ENCODE measurements at places on chromosomes 16 and 17.

DNA sequence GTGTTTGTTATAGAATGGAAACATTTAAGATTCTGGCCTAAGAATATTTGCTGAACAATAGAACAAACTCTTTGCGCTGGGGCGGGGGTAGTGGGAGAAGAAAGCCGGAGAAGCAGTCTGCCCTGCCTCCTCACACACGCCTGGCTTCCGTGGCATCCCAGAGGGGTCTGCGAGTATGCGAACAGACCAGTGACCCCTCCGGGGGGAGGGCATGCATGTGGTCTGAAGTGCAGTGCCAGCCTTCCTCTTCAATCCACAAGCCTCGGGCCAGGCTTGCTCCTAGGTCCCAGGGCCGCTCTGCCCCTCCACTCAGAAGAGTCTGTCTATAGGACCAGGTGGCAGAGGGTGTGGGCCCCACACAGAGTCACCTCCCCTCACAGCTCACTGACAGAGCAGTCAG is 14.1 kb upstream of the IGFALS start:
- peaks cover 36% of the 10 kb centered on the region for H3K36me3 ChIP-seq
- no peak for DNase-seq
- no peak overlapping the region for H3K4me3 ChIP-seq
- H3K4me1 ChIP-seq = peaks cover 5% of the 10 kb centered on the region
- H3K27me3 ChIP-seq = no peaks in the 10 kb centered on the region
- H3K27ac ChIP-seq = no peak overlapping the region

DNA sequence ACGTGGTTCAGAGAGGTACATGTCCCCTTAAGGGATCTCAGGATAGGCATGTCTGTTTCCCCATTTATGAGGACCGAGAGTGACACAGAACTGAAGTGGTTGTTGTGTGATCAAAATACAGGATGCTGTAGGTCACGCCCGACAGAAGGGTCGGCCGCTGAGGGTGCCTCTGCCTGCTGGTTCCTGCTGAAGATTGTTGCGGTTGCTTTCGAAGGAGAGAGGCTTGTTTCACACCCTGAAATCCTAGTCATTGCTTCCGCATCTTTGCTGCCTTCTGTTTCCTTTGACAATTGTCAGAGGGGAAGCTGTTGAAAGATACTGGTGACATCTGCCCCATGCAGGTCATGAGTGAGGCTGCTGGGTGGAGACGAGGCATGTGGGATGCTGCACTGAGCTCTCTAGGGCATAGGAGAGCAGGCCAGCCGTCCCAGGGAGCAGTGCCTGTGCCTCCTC is 3.8 kb upstream of the NAT9 start:
- H3K27ac ChIP-seq = peak overlapping the region; percentile 58
- H3K36me3 ChIP-seq = no peaks in the 10 kb centered on the region
- DNase-seq = peak; percentile 83
- H3K27me3 ChIP-seq = no peaks in the 10 kb centered on the region
- no peak overlapping the region for H3K4me3 ChIP-seq
- H3K4me1 ChIP-seq = peaks cover 19% of the 10 kb centered on the region

GRCh38 chr16:74271872-74272271 is 24.7 kb upstream of the PSMD7 start:
- H3K27me3 ChIP-seq = no peaks in the 10 kb centered on the region
- no peak overlapping the region for H3K27ac ChIP-seq
- no peak for DNase-seq
- no peaks in the 10 kb centered on the region for H3K4me1 ChIP-seq

- no peak overlapping the region for H3K27ac ChIP-seq
- H3K4me1 ChIP-seq = peaks cover 10% of the 10 kb centered on the region
- no peak for DNase-seq
- H3K4me3 ChIP-seq = no peak overlapping the region
Measured at GRCh38 chr16:57315416-57315815, 30.9 kb upstream of the PLLP start.

DNA sequence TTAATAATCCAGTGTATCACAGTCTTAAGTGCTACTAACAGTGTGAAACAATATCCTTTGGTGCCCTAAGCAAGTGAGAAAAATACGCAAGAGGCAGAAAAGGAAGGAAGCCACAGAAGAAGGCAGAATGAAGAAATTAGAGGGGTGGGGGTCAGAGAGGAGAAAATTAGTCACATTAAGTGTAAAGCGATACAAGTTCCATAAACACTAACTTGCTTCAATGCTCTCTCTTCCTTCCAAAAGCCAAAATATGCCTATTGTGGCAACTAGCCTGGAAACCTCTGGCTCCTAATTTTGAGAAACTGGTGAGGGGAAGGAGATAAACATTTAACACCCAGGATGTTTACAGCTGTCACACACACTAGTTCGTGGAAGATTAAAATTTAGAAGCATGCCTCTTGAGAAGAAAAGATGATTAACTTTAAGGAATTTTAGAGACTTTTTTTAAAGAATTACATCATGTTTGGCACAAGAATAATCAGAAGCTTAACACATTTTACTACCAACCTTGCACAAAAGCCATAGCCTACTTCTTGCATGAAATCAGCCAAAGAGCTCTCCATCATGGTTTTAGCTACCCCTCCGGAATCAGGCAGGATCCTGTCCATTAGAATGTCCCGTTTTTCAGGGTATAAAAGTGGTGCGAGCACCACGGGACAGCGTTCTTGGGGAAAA is 44.7 kb downstream of the CNOT1 start:
- no peak overlapping the region for H3K4me3 ChIP-seq
- no peak for DNase-seq
- no peaks in the 10 kb centered on the region for H3K27me3 ChIP-seq
- H3K4me1 ChIP-seq = no peaks in the 10 kb centered on the region
- no peak overlapping the region for H3K27ac ChIP-seq

GRCh38 chr16:2776500-2777139 is 460 bp downstream of the ELOB start:
- DNase-seq = peak; percentile 77
- H3K27me3 ChIP-seq = no peaks in the 10 kb centered on the region
- H3K4me3 ChIP-seq = peak overlapping the region; percentile 90
- peak overlapping the region; percentile 78 for H3K27ac ChIP-seq
- H3K36me3 ChIP-seq = peaks cover 31% of the 10 kb centered on the region
- H3K4me1 ChIP-seq = peaks cover 24% of the 10 kb centered on the region

DNA sequence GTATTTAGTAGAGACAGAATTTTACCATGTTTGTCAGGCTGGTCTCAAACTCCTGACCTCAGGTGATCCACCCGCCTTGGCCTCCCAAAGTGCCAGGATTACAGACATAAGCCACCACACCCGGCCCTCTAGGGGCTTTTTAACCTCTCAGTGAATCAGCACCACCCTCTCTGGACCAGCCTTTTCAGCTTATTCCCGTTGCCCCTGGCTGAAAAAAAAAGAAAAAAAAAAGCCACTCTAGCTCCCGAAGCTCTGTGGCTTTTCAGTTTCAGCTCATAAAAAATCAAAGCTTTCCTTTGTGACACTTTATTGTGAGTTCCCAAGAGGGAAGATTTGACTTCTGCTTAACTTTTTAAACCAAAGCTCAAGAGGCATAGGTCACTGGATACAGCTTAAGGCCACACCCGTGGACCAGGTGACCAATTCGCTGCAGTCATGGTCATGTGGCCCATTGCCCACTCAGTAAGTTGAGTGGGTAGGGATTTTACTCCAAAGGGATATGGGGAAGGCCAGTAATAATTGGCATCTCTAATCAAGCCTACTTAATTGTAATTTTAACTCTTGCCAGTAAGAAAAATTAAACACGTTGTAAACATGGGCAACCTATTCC is 46.6 kb upstream of the MED13 start:
- no peaks in the 10 kb centered on the region for H3K36me3 ChIP-seq
- DNase-seq = no peak
- no peaks in the 10 kb centered on the region for H3K4me1 ChIP-seq
- no peaks in the 10 kb centered on the region for H3K27me3 ChIP-seq
- no peak overlapping the region for H3K4me3 ChIP-seq
- no peak overlapping the region for H3K27ac ChIP-seq

DNA sequence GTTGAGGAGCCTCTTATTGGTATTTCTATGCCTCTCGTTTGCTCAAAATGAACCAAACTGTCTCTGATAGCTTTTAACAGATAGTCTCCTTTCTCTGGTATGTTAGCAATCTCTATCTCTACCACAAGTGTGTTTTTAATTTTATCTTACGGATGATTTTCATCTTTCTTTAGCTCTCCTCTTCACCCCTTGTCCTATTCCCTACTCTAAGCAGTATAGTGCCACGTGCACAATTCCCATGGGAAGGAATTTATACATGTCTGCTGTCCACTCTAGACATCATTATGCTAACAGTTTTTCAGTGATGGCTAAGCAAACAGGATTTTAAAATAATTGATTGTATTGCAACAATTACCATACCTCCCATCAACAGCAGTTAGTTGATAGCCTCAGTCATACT is 177.3 kb downstream of the CYB561 start:
- no peak overlapping the region for H3K4me3 ChIP-seq
- peaks cover 7% of the 10 kb centered on the region for H3K36me3 ChIP-seq
- H3K27ac ChIP-seq = no peak overlapping the region
- DNase-seq = no peak

GRCh38 chr17:73347351-73347750 is 35.5 kb upstream of the CDC42EP4 start:
- no peak for DNase-seq
- H3K4me3 ChIP-seq = no peak overlapping the region
- H3K27ac ChIP-seq = no peak overlapping the region

GRCh38 chr17:28599311-28600184 is 723 bp upstream of the SPAG5 start:
- no peaks in the 10 kb centered on the region for H3K36me3 ChIP-seq
- H3K4me1 ChIP-seq = peaks cover 6% of the 10 kb centered on the region
- peak overlapping the region; percentile 93 for H3K27ac ChIP-seq
- H3K4me3 ChIP-seq = peak overlapping the region; percentile 76

GRCh38 chr17:30395398-30396022 is 16.8 kb downstream of the CPD start:
- DNase-seq = no peak
- H3K4me3 ChIP-seq = no peak overlapping the region
- H3K36me3 ChIP-seq = peaks cover 26% of the 10 kb centered on the region
- no peak overlapping the region for H3K27ac ChIP-seq
- H3K27me3 ChIP-seq = no peaks in the 10 kb centered on the region

DNA sequence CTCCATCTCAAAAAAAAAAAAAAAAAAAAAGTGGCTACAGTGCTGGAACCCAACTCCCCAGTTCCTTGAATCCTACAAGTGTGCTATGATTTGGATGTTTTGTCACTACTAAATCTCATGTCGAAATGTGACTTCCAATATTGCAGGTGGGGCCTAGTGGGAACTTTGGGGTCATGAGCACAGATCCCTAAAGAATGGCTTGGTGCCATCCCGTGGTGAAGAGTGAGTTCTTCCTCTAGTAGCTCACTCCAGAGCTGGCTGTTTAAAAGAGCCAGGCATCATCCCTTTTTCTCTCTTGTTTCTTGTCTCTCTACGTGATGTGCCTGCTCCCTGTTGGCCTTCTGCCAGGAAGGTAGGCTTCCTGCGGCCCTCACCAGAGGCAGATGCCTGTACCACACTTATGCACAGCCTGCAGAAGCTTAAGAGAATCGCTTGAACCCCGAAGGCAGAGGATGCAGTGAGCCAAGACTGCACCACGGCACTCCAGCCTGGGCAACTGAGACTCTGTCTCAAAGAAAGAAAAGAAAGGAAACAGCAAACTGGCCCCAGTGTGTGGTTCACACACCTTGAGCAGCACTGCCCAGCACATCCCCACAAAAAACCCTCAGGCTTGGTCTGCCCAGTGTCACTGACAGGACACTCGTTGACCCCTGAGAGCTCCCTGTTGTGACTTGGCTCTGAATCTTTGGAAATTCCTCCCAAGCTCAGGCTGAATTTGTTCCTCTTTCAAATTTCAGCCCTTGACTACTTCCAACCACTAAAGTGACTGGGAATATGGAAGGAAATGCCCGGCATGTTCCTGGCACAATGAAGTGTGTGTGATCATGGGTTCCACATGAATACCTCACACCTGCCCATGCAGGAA is 3.1 kb downstream of the MT1E start:
- H3K36me3 ChIP-seq = no peaks in the 10 kb centered on the region
- peak overlapping the region; percentile 2 for H3K27ac ChIP-seq
- no peak overlapping the region for H3K4me3 ChIP-seq
- H3K4me1 ChIP-seq = peaks cover 6% of the 10 kb centered on the region
- DNase-seq = no peak

DNA sequence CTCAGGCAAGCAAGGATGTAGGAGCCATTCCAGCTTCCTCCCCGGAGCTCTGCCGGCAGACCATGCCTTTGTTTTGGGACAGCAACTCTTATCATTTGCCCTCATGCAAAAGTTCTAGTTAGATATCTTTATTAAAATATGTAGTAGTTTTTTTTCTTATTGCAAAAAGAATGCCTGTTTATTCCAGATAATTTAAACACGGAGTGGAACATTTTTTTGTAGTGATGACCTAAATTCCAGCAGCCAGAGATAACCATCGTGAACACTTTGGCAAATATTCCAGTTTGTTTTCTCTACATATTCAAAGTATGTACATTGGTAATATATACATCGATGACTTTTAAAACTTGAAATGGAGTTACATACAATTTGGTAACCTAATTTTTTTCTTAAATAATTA is 54.8 kb downstream of the CRISPLD2 start:
- H3K36me3 ChIP-seq = peaks cover 20% of the 10 kb centered on the region
- no peaks in the 10 kb centered on the region for H3K27me3 ChIP-seq
- no peak for DNase-seq
- no peaks in the 10 kb centered on the region for H3K4me1 ChIP-seq
- H3K27ac ChIP-seq = no peak overlapping the region
- H3K4me3 ChIP-seq = no peak overlapping the region

DNA sequence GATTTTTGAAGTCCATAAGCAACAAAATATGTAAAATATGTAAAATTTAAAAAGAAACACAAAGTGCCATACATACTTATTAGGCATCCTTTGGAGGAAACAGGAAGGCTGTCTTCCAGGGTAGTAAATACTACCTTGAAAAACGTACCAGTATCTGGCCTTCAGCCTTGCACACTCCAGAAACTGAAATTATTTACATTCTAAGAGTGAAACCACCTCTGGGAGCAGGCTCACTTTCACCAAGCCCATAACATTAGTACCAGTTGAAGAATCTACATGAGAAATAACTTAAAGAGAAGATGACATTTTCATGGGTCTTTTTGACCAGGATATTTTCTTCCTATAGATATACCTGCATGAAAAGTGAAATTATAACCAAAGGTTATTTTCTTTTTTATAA is 6.4 kb downstream of the KRTAP9-1 start:
- no peak for DNase-seq
- H3K4me3 ChIP-seq = no peak overlapping the region
- peaks cover 4% of the 10 kb centered on the region for H3K27me3 ChIP-seq
- no peaks in the 10 kb centered on the region for H3K4me1 ChIP-seq

- H3K4me3 ChIP-seq = no peak overlapping the region
- no peaks in the 10 kb centered on the region for H3K36me3 ChIP-seq
- no peaks in the 10 kb centered on the region for H3K4me1 ChIP-seq
- H3K27me3 ChIP-seq = no peaks in the 10 kb centered on the region
Measured at GRCh38 chr16:65531475-65531874, 409.6 kb upstream of the CDH11 start.

DNA sequence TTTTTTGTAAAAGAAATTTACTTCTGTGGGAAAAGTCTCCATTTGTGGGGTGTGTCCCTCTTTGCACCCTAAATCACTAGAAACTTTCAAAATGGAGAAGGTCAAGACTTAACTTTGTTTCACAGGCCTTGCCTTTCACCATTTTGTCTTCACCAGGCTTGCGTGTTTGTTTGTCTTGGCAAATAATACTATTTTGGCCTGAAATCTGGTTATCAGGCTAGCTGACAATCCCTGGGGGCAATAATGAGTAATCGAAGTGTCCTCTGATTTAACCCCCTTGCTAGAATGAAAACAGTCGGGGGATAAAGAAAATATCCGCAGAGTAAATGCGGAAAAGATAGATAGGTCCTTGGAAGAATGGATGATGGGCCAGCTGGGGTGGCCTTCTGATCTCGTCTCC is 34.5 kb downstream of the SLC39A11 start:
- H3K27ac ChIP-seq = no peak overlapping the region
- no peaks in the 10 kb centered on the region for H3K27me3 ChIP-seq
- no peaks in the 10 kb centered on the region for H3K36me3 ChIP-seq
- H3K4me1 ChIP-seq = no peaks in the 10 kb centered on the region
- DNase-seq = no peak

Data from upper lobe of right lung (tissue), 1 donor.